ENCODE measurements at places on chromosomes 5 and 9.

DNA sequence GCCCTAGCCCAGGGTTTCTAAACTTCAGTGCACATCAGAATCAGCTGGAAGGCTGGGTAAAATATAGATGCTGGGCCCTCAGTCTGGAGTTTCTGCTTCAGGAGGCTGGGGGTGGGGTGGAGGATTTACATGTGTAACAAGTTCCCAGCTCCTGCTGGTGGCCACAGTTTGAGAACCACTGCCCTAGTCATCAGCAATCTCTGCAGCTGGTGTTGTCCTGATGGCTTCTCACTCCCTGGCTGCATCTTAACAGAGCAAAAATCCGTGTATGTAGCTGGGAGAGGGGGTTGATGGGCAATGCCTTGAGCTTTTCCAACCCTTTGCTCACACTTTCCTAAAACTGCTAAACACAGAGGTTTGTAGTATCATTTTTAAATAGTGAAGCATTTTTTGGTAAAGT is 186.0 kb upstream of the KLF9 start:
- peak; percentile 73 for DNase-seq

- DNase-seq: no peak
Measured at GRCh38 chr5:43367909-43368669, 44.1 kb downstream of the CCL28 start.

- peak; percentile 12 for DNase-seq
Measured at GRCh38 chr5:102998224-102998623, 121.7 kb downstream of the GIN1 start.

GRCh38 chr5:53201746-53202145 is 92.2 kb upstream of the MOCS2 start:
- no peak for DNase-seq

DNA sequence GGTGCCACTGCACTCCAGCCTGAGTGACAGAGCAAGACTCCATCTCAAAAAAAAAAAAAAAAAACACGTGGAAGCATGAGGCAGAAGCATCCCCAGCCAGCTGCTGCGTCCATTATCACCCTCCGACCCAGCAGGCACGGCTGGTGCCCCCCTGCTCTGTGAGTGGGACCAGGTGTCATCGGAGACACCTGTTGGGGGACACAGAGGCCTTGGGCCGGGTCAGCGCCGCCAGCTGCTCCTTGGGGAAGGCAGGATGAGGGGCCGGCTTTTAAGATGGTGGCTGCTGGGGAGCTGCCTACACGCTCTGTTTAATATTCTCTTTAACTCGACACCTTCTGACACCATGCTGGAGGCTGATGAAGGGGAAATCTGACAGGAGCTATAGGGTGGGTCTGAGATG is 80.2 kb upstream of the RUFY1 start:
- no peak for DNase-seq

DNA sequence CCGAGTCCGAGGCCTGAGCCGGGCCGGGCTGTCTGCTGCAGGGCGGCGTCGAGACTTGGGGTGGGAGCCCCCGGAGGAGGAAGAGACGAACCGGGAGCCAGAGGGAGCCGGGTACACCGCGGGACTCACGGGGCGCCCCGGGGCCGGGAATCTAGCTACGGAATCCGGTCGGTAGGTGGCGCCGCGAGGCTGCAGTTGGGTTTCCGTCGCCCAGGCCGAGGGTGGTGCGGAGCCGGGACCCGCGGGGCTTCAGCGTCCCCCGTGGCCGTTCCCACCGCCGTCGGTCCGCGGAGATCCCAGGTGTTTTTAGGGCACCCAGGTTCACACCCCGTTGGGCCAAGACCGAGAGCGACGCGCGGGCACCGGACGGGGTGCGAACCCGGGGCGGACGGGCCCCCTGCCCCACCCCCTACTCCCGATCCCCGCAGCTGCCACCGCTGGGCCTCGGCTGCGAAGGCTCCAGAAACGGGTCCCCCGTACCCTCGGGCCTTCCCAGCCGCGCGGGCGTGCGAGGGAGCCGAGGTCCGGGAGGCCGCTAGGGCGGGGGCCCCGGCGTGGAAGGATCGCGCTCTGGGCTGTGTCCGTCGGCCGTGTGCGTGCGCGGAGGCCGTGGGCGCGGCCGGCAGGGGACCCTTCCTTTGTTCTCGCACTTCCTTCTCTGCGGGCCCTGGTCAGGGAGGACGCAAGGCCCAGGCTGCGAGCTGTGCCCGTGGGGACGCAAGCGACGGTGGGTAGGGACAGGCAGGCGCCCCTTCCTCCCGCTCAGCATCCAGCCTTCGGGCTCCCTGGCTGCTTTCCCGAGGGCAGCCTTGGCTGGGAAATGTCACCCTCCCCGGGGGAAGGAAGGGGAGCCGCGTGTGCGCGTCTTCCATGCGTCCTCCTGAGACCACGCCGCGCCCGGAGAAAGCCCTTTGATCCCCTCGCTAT is 146.6 kb downstream of the GAPVD1 start:
- DNase-seq: peak; percentile 74

DNA sequence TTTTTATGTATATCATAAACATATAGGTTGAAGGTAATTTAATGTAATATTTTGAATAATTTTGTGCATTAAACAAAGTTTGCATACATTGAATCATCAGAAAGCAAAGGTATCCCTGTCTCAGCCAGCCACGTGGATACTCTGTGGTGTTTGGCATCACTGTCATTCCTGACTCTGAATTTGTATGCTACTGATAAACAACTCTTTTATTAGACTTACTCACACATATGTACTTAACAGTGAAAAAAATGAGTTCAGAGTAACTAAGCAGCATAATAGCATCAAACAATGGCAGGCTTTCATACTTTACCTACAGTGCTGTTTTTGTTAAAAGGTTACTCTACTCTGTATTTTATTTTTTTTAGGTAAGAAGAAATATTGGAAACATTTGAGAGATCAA is 171.9 kb downstream of the COMMD10 start:
- DNase-seq: no peak

- peak; percentile 50 for DNase-seq
Measured at GRCh38 chr5:127320032-127320965, 29.7 kb downstream of the MEGF10 start.

- no peak for DNase-seq
Measured at GRCh38 chr5:174606646-174607045, 117.7 kb upstream of the MSX2 start.

DNA sequence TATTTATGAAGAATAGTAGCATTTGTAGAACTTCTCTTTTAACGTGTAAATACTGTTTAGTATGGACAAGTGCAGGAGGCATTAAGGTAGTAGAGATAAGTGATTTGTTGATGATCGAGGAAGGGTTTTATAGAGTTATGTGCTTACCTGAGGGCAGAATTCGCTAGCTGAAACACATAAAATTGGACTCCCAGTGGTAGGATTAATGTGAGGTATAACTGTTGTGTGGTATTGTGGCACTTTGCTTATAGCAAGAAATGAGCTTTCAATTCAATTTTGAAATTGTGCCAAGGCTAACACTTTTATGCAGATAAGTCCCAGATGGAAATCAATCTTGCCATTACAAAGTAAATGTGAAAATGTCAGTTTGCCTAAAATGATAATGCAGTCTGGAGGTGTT is 1.2 kb downstream of the AP3S1 start:
- no peak for DNase-seq

GRCh38 chr9:119453490-119453911 is 84.3 kb upstream of the BRINP1 start:
- DNase-seq: peak; percentile 76

DNA sequence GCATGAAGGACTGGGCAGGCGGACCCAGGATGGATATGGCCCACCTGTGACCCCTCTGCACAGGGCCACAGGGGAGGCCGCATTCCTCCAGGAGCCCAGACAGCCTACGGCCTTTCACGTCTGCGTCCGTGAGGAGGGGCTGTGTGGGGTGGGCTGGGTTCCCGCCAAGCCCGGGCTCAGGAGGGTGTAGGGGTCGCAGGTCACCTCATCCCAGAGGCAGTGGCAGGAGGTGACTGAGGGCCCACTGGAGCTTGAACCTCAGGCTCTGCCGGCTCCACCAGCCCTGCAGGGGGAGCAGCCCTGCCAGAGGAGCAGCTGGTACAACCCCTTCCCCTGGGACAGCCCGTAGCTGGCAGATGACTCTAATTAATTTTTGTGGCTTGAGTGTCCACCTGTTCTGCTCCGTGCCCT is 40.7 kb upstream of the CACNA1B start:
- no peak for DNase-seq

DNA sequence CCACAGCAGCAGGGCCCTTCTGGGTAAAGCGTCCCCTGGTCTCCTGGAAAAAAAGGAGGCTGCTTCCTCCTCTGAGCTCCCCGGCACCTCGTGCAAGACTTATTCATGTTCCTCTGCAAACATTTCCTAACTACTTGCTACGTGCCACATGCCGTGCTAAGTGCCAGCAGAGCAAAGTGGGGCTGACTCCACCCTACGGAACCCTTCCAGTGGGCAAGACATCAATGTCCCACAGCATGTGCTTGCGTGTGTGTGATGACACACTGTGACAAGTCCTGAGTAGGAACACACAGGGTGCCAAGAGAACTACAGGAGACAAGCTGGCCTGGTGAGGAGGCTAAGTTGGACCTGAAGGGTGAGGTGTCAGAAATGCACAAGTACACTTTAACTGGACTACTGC is 57.4 kb downstream of the SEMA4D start:
- no peak for DNase-seq

- no peak for DNase-seq
Measured at GRCh38 chr5:59102437-59102836, 519.6 kb downstream of the RAB3C start.

DNA sequence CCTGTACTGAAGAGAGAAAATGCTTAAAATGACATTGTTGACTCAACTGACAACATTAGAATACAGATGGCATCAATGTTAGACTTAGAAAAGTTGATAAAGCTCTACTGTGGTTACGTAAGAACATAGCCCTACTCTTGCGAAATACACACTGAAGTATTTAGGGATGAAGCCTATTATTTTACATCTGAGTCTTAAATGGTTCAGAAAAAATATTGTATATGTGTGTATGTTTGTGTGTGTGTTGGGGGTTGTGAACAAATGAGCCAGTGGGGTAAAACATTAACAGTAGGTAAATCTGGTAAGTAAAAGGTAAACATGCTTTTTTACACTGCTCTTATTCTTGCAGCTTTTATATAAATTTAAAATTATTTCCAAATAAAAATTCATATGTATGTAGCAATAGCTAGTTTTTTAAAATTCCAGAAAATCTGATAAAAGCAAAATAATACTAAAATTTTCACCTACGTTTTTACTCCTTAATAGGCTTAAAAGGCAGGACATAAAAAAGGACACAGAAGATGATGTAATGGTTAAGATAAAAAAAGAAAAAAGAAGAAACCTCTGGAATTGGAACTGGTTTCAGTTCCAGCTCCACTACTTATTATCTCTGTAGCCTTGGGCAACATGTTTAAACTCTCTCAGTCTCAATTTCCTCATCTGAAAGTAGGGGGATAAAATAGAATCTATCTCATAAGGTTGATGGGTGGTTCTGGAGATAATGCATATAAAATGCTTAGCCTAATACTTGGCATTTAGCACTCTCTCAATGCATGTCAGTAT is 44.3 kb downstream of the GARNL3 start:
- DNase-seq: peak; percentile 38

DNA sequence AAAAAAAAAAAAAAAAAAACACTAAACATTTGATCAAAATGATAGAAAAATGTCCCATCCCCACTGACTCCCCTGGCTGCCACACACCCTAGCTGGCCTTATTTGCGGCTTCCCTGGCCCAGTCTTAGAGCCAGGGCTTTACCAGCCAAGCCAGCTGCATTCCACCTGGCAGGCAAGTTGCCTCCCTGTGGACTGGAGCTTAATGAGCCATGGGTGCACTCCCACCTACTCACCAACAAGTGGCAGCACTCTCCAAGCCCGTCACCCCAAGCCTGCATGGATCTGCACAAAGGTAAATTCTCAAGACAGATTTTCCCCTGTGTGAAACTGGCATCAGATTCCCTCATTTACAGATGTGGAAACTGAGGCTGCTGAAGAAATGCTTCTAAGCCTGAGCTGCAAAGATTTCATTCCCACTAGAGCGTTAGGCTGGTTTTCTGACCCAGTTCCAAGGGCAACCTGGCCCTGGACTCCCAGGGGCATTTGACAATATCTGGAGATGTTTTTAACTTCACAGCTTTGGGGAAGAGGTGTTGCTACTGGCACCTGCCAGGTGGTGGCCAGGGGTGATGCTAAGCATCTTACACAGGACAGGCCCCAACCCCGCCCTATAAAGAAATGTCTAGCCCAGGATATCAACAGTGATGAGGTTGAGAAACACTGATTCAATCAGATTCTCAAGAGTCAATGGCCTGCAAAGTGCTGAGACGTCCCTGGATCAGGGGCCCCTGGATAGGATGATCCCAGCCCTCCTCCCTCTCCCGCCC is 21.9 kb upstream of the VDAC1 start:
- DNase-seq: peak; percentile 51

GRCh38 chr5:146072595-146072994 is 32.8 kb downstream of the PLAC8L1 start:
- no peak for DNase-seq

DNA sequence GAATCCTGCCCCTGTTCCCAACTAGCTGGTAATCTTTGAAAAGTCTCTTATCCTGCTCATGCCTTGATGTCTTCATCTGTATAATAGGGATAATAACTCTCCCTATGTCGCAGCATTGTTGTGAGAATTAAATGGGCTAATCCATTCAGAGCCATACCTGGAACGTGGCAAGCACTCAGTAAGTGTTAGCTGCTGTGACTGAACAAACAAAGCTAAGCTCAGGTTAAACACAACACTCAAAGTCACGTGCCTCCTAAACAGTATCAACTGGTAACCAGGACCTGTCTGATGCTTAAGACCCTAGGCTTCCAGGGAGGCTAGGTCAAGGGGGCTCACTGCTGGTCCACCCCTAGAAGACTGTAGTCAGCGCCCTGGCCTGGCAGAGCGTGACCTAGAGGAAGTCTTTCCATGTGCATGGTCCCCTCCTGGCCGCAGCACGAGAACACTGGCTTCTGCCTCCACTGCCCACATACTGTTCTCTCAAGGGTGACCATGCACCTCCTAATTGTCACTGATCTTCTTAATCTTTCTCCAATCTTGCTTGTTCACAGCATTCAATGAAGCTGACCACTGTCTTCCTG is 211.1 kb downstream of the TTLL11 start:
- DNase-seq: no peak

- DNase-seq: no peak
Measured at GRCh38 chr9:134716067-134716466, 74.5 kb downstream of the COL5A1 start.

DNA sequence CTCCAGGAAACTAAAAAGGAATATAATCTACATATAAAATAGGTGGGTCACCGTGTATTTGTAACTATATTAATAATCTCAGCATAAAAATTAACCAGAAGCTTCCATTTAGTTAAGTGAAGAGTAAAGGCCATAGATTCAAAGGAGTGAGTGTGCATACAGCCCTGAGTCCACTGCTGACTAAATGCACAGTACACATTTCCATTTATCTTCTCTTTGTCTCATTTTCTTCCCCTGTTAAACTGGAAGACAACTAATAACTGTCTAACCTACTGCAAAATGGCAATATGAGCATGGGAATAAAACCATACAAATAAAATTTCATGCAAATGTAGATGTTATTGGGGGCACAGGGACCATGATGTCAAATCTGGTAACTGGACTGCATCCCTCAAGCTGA is 59.9 kb upstream of the DAB2 start:
- no peak for DNase-seq

- DNase-seq: peak; percentile 17
Measured at GRCh38 chr5:97422678-97423077, 239.6 kb upstream of the RIOK2 start.

GRCh38 chr9:107059220-107059619 is 196.3 kb downstream of the ZNF462 start:
- DNase-seq: no peak
